ENCODE measurements at places on chromosomes 5 and 9.

GRCh38 chr5:52811067-52811749, 23.5 kb downstream of the ITGA1 start:
- DNase-seq, result no peak

DNA sequence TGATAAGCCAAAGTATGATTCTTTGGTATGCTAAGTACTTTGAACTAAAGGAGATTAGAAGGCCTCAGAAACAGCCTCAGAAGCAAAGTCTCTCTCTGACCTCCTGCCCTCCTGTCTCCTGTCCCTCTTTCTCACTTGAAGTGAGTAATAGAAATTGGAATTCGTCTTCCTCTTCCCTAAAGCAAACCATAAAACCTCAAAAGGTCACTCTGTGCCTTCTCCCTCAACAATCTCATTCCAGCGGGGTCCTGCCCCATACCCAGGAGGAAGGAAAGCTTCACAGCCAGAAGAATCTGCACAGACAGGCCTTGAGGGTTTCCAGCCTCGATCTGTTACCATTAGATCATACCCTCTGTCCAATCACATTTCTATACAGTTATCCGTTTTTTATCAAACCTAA, 87.8 kb downstream of the HAPLN1 start:
- DNase-seq, result peak; percentile 1

DNA sequence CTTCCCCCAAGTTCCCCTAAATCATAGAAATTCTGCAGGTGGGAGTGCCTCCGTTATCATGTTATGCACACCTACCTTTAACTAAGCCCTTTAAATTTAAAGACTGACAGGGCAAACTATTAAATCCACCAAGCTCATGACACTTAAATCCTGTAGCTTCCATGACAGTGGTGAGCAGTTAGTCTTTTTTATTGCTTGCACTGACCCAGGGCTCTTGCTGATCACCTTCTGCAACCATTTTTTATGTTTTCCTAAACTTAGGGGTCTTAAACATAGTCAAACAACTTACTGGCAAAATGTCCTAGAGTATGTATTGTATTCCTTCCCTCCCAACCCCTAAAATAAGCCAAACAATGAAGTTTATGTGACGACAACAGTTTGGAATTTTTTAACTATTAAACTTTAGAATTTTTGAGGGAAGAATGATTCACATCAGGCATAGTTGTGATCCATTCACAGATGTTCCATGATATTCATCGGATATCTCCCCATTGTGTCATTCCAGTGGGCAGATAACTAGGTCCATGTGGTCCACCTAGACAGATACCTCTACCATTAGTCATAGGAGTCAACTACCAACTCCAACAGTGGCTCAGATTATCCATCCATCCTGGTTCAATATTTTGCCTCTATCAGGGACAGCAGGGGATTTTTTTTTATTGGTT, 283.1 kb downstream of the ADAMTS6 start:
- peak; percentile 91 for DNase-seq

- no peak for DNase-seq
Measured at GRCh38 chr9:22005702-22006606, 3.2 kb downstream of the CDKN2B start.

- DNase-seq, result no peak
Measured at GRCh38 chr9:19469271-19469670, 60.5 kb downstream of the ACER2 start.

- no peak for DNase-seq
Measured at GRCh38 chr9:37239224-37239859, 119.0 kb downstream of the ZCCHC7 start.

DNA sequence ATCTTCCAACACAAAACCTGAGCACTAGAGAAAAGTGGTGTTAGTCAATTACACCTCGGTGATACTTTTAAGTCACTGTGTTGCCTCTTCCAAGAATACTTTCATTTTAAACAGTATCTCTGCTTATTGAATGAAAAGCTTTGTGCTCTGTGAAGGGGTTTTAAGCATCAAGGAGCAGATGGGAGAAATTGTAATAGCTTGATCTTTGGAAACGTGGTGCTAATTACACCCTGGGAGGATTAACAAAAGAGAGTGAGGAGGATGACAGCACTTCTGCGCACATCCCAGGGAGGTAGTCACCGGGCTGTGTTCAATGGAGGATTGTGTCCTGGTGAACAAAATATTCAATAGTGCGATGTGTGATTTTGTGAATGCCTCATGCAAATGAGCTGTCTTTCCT, 477.4 kb upstream of the ADAMTS16 start:
- no peak for DNase-seq

DNA sequence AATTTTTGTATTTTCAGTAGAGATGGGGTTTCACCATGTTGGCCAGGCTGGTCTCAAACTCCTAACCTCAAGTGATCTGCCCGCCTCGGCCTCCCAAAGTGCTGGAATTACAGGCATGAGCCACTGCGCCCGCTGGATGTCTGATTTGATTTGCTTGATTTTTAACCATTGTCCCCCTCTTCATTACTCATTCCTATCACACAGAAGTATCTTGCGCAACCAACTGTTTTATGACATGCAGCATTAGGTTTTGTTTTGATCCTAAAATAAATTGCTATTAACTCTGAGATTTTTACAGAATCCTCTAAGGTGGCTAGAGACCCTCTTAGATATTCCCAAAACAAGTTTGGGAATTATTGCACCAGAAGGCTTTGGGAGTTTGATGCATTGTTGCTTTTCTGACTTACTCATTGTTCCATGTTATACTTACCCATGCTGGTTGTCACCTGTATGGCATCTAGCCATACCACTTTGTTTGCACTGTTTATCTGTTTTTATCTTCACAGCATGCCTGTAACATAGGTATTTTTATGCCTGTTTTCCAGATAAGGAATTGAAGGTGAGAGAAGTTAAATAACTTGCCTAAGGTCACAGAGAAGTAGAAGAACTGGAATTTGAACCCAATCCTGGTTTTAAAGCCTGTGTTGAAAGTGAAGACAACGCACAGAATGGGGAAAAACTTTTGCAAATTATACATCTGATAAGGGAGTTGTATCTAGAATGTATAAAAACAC, 35.9 kb upstream of the PWWP2A start:
- no peak for DNase-seq

GRCh38 chr5:54794135-54794975, 191.0 kb downstream of the ESM1 start:
- no peak for DNase-seq

DNA sequence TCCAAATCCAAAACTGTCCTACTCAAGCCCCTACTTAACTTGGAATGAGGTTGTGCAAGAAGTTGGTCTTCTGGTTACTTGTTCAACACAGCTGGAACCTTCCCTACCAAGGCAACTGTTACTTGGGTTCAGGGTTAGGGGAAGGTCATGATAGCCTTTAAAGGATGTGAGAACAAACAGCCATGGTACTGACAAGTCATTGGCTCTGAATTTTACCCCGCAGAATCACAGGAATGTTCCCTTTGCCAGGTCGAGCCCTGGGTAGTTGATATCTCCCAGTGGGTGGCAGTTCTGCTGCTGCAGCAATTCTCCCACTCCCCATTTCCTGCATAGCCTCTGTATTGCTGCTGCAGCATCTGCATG, 396.1 kb upstream of the MPDZ start:
- DNase-seq, result no peak

DNA sequence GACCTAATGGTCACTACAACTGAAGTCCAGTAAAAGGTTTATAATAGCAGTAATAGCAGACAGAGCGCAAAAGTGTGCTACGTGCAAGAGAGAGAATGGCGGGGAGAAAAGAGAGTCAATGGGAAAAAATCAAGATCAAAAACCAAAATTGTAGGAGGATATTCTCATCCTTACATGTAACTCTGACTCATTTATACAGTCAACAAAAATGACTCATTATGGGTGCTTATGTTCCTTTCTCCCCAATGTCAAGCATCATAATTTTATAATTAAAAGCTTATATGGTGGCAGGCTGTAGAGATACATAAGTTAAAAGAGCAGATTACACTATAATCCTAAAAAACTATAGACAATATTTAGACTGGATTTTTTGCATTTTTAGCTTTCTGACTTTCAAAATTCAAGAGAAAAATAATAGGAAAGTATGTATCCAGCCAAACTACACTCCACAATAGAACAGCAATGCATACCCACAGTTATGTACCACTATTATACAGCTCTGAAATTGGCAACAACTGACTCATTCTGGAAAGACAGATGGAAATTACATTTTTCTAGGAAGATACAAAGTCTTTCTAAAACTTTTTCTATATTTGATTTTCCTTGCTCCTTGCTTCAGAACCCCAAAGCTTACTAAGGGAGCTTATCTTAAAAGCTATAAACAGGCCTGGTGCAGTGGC, 78.4 kb downstream of the PLPP1 start:
- no peak for DNase-seq

DNA sequence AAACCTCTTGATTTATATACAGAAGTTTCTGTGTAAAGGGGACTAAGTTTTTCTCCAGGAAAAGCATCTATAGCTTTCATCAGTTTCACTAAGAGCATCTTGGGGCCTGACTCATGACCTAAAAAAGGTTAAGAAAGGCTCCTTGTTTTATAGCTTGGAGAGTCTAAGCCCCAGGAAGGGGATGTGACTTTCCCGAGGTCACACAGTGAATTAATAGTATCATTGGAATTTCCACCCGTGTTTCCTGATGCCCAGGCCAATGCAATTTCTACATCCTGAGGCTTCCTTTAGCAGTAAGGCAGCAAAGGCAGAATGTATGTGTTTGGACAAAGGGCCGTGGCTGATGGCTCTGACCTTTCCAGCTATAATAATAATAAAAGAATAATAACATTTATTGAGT, 8.6 kb downstream of the MORN5 start:
- no peak for DNase-seq

- no peak for DNase-seq
Measured at GRCh38 chr5:50691399-50692016, 25.1 kb downstream of the PARP8 start.

- no peak for DNase-seq
Measured at GRCh38 chr5:126334760-126335159, 88.4 kb upstream of the GRAMD2B start.

DNA sequence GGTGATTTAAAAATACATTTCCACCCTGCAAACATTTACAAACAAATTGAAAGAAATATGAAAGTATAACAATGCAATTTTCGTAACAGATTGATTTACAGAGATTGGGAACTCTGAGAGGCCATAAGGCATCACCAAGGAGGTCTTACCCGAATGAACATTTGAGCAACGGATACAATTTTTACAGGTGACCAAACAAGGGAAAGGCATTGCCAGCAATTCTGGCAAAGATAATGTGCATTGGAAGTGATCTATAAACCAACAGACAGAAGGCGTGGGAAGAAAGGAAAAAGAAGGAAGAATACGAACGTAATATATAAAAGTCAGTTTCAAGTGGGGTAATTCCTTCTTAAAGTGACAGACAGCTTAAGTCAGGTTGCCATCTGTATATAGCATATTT, 295.9 kb downstream of the CDH12 start:
- no peak for DNase-seq

- DNase-seq, result no peak
Measured at GRCh38 chr9:4939118-4939561, 45.9 kb upstream of the JAK2 start.

DNA sequence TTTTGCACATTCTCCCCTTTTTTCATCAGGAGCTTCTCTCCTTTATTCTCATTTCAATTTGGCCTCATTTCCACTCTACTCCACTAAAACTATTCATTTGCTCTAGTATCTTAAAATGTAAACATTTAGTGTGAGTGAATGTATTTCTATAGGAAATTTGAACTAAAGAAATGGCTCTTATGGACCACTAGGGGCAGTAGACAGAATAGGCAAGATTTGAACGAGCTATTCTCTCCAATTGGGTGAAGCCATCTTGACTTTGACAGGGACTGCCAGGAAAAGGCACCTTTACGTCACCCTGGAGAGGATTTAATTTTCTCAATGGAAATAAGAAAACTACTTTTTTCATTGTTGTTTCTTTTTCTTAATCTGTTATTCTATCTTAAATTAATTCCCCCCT, 666.3 kb downstream of the DNAH5 start:
- DNase-seq, result no peak

GRCh38 chr5:20353499-20353898, 365.5 kb upstream of the CDH18 start:
- no peak for DNase-seq

DNA sequence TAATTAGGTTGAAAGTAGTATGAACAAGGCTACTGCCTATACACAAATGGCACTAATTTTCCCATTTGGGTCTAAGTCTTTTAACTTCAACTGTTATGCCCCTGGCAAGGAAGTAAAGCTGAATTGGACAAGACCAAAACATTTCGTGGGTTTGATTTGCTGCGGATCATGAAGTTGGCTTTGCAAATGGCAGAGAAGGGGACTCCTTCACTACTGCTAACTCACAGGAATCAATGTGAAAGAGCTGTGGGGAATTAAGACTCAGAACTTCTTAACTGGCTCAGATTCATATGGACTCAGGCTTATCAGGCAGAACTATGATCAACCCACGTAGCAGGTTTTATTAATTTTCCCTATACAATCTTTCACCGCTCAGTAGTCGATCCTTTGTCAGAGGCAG, 73.8 kb upstream of the IFNE start:
- no peak for DNase-seq

- DNase-seq, result peak; percentile 24
Measured at GRCh38 chr5:52657247-52657645, 130.5 kb upstream of the ITGA1 start.

DNA sequence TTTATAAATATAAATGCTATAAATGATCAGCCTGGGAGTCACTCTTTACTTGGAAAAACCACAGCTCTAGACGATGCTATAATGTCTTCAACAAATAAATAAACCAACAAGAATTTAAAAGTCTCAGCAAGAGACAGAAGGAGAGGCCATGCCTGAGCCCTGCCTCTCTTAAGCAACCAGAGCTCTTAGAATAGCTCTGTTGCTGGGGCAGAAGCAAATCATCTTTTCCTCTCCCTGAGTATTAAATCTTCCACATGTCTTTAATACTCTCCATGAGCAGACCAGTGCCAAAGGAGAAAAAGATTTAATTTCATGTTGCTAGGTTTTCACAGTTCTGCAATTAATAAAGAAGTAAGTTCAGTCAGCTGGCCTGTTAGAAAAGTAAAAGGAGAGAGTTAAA, 408.0 kb upstream of the SLC30A5 start:
- no peak for DNase-seq

GRCh38 chr9:68418259-68418845, 61.9 kb downstream of the PGM5 start:
- DNase-seq, result no peak

DNA sequence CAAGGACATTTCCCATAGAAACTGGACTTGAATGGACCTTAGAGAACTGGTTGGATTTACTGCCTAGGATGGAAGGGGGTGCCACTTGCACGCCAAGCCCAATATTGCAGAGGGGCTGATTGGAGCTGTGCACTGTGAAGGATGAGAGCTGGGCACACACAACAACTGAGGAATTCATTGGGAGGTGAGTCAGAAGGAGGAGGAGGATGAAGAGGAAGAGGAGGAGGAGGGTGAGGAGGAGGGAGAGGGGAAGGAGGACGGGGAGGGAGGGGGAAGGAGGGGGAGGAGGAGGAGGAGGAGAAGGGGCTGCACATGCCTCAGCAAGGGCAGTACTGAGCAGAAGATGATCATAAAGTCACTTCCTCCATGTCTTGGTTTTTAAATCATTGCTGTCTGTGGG, 5.7 kb upstream of the ICE1 start:
- DNase-seq, result no peak

GRCh38 chr5:43191740-43192557, at the start of gene NIM1K:
Gene NIM1K (plus strand): TSS chr5:43192225. CDS start chr5:43245776, 53,551 bp downstream.
- peak; percentile 53 for DNase-seq

- no peak for DNase-seq
Measured at GRCh38 chr5:158899211-158899610, 200.5 kb downstream of the EBF1 start.

Measured in fibroblast of the conjunctiva (primary cell).